Ascending aorta (tissue), 2 donors: ENCODE measurements at places on chromosomes 11 and 22. TPM values are rescaled to one million over a fixed set of nuclear protein-coding genes. Genes with fewer than 3 reads are reported as not detected.

Gene A4GALT
- 85.1 TPM for total RNA-seq

DNA sequence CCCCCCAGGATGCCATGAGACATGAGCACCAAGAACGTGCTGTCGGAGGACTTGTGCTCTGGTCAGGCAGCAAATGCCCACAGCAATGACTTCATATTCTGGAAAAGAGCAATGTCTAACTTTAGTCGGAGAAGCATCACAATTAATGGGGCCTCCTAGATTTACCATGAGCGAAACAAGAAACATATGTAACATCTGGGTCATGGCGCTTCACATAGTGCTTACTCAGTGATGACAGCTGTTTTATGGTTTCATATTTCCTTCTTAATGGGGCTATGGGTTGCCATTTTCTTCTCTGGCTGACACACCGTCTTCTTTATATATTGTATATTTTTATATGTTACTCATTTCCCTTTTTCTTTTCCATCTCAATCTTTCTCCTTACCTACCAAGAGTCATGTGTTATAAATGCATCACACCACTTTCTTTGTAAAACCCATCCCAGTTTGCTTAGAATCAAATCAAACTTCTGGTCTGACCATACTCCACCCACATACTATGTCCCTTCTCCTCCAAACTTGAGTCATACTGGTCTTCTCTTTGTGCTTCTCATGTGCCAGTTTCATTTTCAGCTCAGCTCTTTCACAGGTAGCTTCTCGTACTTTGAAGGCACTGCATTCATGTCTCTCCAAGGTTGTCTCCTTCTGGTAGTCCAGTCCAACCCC lies 9.4 kb upstream of the CASP12 start:
- no peaks in the 10 kb centered on the region for H3K27me3 ChIP-seq
- H3K4me1 ChIP-seq: no peaks in the 10 kb centered on the region
- no peak for DNase-seq
- no peak overlapping the region for H3K27ac ChIP-seq

Gene TBX10
- total RNA-seq: not detected

Gene CD6
- not detected for total RNA-seq

- no peak overlapping the region for H3K4me3 ChIP-seq
- H3K4me1 ChIP-seq: no peaks in the 10 kb centered on the region
- H3K27ac ChIP-seq: no peak overlapping the region
- H3K36me3 ChIP-seq: no peaks in the 10 kb centered on the region
- no peaks in the 10 kb centered on the region for H3K27me3 ChIP-seq
- no peak for DNase-seq
These were observed 231.5 kb downstream of the NXPE2 start for GRCh38 chr11:114909866-114910265.

Gene TEF
- total RNA-seq: 20.2 TPM

DNA sequence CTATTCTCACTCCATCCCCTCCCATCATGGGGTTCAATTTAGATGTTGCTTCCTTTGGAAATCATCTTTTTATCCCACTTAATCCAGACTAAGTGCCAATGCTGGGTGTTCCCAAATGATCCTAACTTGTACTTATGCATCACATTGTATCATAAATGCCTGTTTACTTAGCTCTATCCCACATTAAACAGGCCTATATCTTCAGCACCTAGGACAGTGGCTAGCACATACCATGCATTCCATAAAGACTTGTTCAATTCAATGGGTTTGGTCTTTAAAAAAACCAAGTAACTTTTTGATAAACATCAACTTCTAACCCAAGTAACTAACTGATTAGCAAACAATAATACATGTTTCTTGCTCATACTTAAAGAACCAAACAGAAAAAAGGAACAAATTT lies 40.6 kb downstream of the RSF1 start:
- no peak for DNase-seq
- H3K27me3 ChIP-seq: no peaks in the 10 kb centered on the region
- no peaks in the 10 kb centered on the region for H3K36me3 ChIP-seq
- H3K4me1 ChIP-seq: no peaks in the 10 kb centered on the region
- H3K4me3 ChIP-seq: no peak overlapping the region

- DNase-seq: no peak
- no peaks in the 10 kb centered on the region for H3K36me3 ChIP-seq
- no peak overlapping the region for H3K27ac ChIP-seq
- no peak overlapping the region for H3K4me3 ChIP-seq
- H3K27me3 ChIP-seq: no peaks in the 10 kb centered on the region
- no peaks in the 10 kb centered on the region for H3K4me1 ChIP-seq
These were observed 26.3 kb downstream of the PRDM10 start for GRCh38 chr11:129976328-129976727.

GRCh38 chr22:49446145-49446758 lies 381.4 kb downstream of the BRD1 start:
- H3K27ac ChIP-seq: no peak overlapping the region
- H3K4me1 ChIP-seq: no peaks in the 10 kb centered on the region
- no peak for DNase-seq
- no peak overlapping the region for H3K4me3 ChIP-seq
- no peaks in the 10 kb centered on the region for H3K27me3 ChIP-seq
- H3K36me3 ChIP-seq: no peaks in the 10 kb centered on the region

GRCh38 chr11:66546966-66547661 lies 411 bp downstream of the ACTN3 start:
- H3K27me3 ChIP-seq: no peaks in the 10 kb centered on the region
- peaks cover 3% of the 10 kb centered on the region for H3K36me3 ChIP-seq
- H3K4me1 ChIP-seq: peaks cover 3% of the 10 kb centered on the region

DNA sequence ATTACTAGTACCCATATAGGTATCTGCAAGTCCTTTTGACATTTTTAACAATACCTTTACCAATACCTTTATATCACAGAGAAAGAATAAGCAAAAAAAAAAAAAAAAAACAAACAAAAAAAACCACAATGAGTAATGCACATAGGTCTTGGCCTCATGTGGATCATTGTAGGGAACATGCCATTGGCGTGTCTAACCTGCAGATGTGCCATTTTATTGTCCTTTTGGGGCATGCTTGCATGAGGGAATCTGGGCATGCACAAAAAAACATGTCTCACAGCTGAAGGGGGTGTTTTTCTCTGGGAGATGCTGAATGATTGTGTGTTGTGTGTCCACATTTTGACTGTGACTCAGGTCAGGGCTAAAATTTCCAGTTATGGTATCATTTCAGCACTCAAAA lies 361.6 kb downstream of the GUCY1A2 start:
- no peak for DNase-seq
- no peaks in the 10 kb centered on the region for H3K27me3 ChIP-seq
- H3K4me1 ChIP-seq: no peaks in the 10 kb centered on the region
- no peaks in the 10 kb centered on the region for H3K36me3 ChIP-seq
- H3K27ac ChIP-seq: no peak overlapping the region
- H3K4me3 ChIP-seq: no peak overlapping the region

Gene TM7SF2
- total RNA-seq: 10.6 TPM

Gene CSNK2A3
- total RNA-seq: 0.53 TPM
